ENCODE measurements at places on chromosomes 6 and 20.

GRCh38 chr20:3250091-3250504 lies 11.1 kb upstream of the SLC4A11 start:
- no peak for DNase-seq

- DNase-seq: no peak
These were observed 33.6 kb downstream of the TRAM2 start for GRCh38 chr6:52543262-52543661.

GRCh38 chr6:112640891-112641290 lies 293.8 kb downstream of the RFPL4B start:
- DNase-seq: no peak

- DNase-seq: no peak
These were observed 14.0 kb downstream of the IGF2R start for GRCh38 chr6:159982731-159983506.

- no peak for DNase-seq
These were observed 254.7 kb downstream of the FARS2 start for GRCh38 chr6:5516036-5516435.

DNA sequence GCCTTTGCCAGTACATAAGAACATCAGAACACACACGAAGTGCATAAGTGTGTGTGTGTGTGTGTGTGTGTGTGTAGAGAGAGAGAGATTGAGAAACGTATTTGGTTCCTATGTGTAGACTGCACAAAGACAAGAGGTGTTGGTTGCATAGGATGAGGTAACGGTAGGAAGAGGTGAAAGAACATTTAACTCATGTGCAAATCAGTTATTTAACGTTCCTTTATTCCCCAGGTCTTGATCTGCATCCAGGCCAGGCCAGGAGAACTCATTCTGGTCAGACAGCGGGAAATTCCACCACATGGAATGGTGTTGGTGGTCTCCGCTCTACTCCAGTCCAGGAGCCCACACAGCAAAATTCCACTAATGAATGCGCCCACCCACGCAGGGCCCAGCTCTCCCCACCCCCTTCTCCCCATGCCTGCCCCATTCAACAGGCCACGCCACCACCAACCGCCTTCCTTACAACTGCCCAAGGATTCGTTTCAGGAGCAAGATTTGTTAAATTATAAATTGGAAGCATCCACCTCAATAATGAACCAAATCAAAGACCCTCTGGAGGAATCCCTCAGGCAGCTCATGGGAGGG lies 86.8 kb downstream of the CLIC5 start:
- no peak for DNase-seq

DNA sequence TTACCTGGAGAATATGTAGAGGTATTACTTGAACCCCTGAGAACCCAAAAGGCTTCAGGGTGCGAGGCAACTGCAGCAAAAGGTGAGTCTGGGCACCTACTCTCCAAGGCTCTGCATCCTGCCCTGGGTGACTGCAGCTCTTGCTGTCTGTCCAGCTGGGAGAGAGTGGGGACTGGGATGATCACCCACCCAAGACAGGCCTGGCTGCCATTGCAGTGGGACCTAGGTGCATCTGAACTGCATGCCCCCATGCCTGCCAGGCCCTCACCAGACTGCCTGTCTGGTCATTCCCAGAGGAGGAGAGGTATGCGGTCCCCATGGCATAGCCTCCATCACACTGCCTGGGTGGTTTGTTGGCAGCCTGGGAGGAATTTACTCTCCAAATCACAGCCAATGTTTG lies 563.9 kb downstream of the TFAP2A start:
- no peak for DNase-seq

DNA sequence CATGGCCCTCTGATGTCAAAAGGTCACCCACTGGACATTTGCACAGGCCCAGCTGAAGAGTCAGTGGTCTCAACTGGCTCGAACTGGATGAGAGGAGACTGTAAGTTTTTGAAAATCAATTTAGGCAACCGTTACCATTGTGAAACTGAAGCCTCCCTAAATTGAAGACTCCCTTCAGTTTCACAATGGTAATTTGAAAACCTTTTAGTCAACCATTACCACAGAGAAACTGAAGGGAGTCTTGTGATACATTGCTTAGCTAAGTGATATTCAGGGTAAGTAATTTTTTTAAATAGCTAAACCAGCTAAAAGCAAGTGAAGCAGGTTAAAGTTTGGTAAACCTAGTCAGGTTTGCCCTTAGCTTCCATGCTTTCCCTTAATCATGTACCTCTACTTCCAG lies 197.3 kb upstream of the NT5E start:
- no peak for DNase-seq

DNA sequence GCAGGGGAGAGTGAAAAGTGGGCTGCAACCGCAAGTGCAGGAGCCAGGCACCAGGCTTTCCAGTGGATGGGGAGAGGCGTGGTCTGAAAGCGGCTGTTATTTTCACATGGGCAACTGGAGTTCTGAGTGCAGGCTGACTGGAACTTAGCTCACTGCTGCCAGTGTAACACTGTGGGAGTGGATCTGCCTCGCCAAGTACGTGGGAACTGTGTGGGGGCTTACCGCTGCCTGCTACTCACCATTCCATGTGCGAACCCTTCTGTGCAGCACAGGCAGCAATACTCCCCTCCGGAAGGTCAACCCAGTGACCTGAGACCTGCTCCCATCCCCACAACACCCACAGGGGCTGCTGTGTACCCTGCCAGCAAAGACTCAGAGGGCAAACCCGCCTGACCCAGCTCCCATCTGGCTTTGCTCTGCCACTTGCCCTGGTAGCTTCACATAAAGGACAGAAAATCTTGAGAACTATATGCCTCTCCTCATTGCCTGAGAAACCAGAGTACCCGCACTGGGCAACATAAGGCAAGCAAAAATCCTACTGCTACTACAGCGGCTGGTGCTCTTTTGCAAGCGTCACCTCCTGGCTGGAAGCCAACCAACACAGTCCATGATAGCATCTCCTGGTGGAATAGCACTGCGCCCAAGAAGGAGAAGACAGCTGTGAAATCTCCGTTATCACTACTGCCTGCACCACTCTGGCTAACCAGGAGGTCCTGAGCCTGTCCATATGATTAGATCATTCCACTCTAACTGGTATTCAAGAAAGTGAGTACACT lies 54.4 kb upstream of the SIRPG start:
- peak; percentile 53 for DNase-seq

GRCh38 chr20:17543531-17544131 lies 12.5 kb upstream of the BFSP1 start:
- no peak for DNase-seq

DNA sequence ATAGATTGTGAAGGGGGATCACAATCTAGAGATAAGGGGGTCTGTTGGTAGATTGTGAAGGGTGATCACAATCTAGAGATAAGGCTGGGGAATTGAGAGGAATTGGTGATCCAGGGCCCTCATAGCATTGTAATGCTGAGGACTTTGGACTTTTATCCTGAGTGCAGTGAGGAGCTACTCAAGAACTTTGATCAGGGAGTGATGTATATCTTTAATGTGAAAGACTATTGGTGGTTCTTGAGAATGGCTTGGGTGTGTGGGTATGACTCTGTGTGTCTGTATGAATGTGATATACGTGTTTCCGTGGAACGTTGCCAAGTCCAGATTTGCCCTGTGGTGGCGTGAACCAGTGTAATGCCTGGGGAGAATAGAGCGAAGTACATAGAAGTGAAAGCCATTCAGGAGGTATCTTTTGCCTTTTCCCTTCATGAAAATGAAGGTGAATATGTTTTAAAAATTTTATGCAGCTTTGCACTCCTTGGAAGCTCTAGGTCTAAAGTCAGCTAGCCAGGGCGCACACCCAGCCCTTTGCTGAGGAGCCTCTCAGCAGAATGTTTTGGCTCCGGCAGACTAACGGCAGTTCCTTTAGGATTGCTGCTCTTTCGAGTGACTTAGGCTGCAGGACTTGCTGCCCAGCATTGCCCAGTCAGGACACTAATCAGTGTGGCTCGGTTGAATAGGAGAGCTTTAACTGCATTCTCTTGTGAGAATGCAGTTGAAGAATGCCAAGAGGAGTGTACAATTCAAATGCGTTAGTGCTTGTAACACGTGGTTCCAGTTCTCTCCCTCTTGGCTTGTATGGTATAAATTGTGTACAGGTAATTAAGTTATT lies 3.5 kb downstream of the ZFAND3 start:
- DNase-seq: no peak

GRCh38 chr6:139354189-139354588 lies 20.3 kb downstream of the CITED2 start:
- DNase-seq: no peak

All from NCI-H2171 treated with DMSO at 0.1 percent for 48 hours (cell line).